ENCODE measurements at places on chromosomes 5 and 9. TPM values are rescaled to one million over a fixed set of nuclear protein-coding genes. Genes with fewer than 3 reads are reported as not detected.

DNA sequence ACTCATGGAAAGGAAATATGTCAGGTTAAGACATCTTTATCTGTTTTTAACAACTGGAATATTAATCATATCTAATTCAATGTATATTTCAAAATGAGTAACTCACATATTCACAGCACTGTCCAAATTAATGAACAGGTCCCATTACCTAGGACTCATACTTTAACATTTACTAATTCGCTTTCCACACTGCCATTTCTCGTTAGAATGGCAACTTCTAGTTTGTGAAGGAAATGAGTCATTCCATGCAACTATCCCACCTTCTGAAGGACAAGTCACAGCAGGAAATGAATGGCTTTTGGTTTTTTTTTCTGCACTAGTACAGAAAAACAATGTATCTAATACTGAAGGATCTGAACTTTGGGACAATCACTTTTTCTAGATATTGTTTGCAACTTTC, 24.6 kb upstream of the IFNK start:
- no peaks in the 10 kb centered on the region for H3K27me3 ChIP-seq
- no peaks in the 10 kb centered on the region for H3K36me3 ChIP-seq
- no peak for DNase-seq
- no peak overlapping the region for H3K27ac ChIP-seq
- H3K4me1 ChIP-seq: peaks cover 7% of the 10 kb centered on the region

GRCh38 chr9:99826579-99826978, 4.9 kb downstream of the NR4A3 start:
- no peak for DNase-seq
- peaks cover 44% of the 10 kb centered on the region for H3K27me3 ChIP-seq
- peaks cover 37% of the 10 kb centered on the region for H3K4me1 ChIP-seq
- no peak overlapping the region for H3K27ac ChIP-seq

GRCh38 chr5:66307647-66308241, 163.6 kb downstream of the SREK1 start:
- no peaks in the 10 kb centered on the region for H3K27me3 ChIP-seq
- no peak overlapping the region for H3K27ac ChIP-seq
- H3K36me3 ChIP-seq: no peaks in the 10 kb centered on the region
- peaks cover 7% of the 10 kb centered on the region for H3K4me1 ChIP-seq
- no peak overlapping the region for H3K4me3 ChIP-seq

- H3K4me3 ChIP-seq: no peak overlapping the region
- DNase-seq: no peak
- no peaks in the 10 kb centered on the region for H3K36me3 ChIP-seq
- H3K27ac ChIP-seq: no peak overlapping the region
- H3K4me1 ChIP-seq: no peaks in the 10 kb centered on the region
These were observed 47.0 kb downstream of the SH3GL2 start for GRCh38 chr9:17625644-17626388.

- H3K36me3 ChIP-seq: no peaks in the 10 kb centered on the region
- H3K4me1 ChIP-seq: no peaks in the 10 kb centered on the region
- H3K27me3 ChIP-seq: no peaks in the 10 kb centered on the region
- H3K4me3 ChIP-seq: no peak overlapping the region
- no peak for DNase-seq
- H3K27ac ChIP-seq: no peak overlapping the region
These were observed 703.5 kb upstream of the WWC1 start for GRCh38 chr5:167587772-167588437.

DNA sequence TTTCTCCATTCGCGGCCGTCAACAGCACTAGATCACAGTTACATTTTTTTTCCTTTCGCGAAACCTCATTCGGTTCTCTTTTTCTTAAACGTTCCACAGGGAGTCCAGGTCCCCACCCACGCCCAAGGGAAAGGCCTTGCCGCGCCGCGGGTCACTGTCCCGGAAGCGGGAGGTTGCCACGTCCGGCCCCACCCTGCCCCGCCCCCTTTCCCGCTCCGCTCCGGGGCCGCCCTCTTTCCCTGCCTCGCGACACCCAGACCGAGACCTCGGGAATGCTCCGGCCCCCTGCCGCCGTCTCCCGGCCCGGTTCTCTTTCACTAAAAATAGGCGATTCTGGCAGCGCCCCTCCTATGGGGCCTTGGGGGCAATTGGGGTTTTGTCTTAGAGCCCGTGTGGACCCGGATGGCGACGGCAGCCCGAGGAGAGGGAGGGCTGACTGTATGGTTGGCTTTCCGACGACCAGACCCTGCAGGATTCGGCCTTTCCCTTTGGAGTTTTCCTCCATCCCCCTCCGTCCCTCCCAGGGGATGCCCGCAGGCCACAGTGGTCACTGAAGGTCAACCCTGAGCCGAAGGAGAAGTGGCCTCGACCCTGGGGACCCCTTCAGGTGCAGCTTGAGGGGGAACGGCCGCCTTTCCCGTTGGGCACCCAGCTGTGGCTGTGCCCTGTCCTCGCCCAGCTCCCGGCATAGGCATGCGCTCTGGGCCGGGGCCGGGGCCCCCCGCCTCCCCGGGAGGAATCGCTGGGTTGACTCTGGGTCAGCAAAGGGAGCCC, 2.8 kb upstream of the RACK1 start:
- H3K36me3 ChIP-seq: peaks cover 7% of the 10 kb centered on the region
- peak overlapping the region; percentile 84 for H3K4me3 ChIP-seq
- DNase-seq: peak; percentile 91

- no peaks in the 10 kb centered on the region for H3K27me3 ChIP-seq
- H3K4me3 ChIP-seq: no peak overlapping the region
- no peak overlapping the region for H3K27ac ChIP-seq
- peaks cover 4% of the 10 kb centered on the region for H3K4me1 ChIP-seq
- no peaks in the 10 kb centered on the region for H3K36me3 ChIP-seq
These were observed 5.0 kb upstream of the ZNF462 start for GRCh38 chr9:106857811-106858470.

DNA sequence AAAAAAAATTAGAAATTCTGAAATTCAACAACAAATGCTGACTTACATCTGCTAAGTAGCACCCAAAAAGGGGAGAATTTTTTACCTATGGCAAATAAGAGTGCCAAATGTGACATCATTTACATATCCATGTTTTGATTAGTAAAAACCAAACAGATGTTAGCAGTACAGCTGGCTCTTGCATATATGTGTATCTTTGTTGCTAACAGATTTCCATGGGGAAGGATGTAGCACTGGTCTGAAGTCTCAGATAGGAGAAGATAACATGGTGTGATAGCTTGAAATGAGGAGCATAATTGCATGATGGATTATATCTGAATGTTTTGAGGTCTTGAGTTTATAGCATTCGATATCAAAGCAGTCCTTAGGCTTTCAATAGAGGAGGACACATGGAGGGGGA, 17.5 kb downstream of the PIK3R1 start:
- no peak overlapping the region for H3K4me3 ChIP-seq
- no peaks in the 10 kb centered on the region for H3K27me3 ChIP-seq
- DNase-seq: no peak
- H3K36me3 ChIP-seq: peaks cover 13% of the 10 kb centered on the region
- peaks cover 24% of the 10 kb centered on the region for H3K4me1 ChIP-seq
- no peak overlapping the region for H3K27ac ChIP-seq

GRCh38 chr5:141514330-141515133, 25.7 kb downstream of the PCDHGC5 start:
- H3K4me1 ChIP-seq: peaks cover 50% of the 10 kb centered on the region
- peak overlapping the region; percentile 57 for H3K4me3 ChIP-seq
- no peak for DNase-seq
- H3K36me3 ChIP-seq: peaks cover 2% of the 10 kb centered on the region
- H3K27ac ChIP-seq: peak overlapping the region; percentile 85

- DNase-seq: no peak
- H3K4me1 ChIP-seq: no peaks in the 10 kb centered on the region
- H3K4me3 ChIP-seq: no peak overlapping the region
- no peak overlapping the region for H3K27ac ChIP-seq
- H3K36me3 ChIP-seq: no peaks in the 10 kb centered on the region
These were observed 490.0 kb upstream of the COX7C start for GRCh38 chr5:86127696-86128095.

DNA sequence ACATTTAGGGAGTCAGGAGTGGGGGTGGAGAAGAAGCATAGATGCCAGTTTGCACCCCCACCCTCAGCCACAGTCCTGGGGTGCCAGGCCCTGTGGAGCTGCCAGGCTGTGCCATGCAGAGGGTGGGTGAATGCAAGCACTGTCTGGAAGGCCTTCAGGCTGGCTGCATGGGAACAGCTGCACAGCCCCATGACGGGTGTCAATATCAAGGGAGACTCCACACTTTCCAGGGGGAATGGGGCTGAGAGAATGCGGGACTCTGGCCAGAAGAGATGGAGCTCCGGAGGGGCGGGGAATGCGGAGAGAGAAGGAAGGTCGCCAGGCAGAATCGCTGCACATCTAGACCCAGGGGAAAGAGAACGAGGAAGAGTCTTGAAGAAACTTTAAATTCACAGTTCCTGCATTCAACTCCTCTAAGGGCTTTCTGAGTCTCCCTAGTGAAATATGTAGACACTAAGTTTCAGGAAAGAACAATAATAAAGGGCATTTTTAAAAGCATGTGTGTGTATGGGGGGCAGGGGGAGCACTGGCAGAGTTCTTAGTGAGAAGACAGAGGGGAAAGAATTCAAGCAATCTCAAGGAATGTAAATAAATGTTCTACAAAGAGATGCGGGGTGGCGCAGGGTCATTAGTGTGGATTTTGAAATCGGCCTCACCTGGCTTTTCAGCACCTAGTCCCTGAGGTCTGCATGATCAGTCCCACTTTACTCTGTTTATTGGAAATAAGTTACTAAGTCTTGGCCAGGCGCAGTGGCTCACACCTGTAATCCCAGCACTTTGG, 59.1 kb downstream of the BOD1 start:
- H3K4me1 ChIP-seq: no peaks in the 10 kb centered on the region
- H3K27ac ChIP-seq: no peak overlapping the region
- no peaks in the 10 kb centered on the region for H3K27me3 ChIP-seq
- H3K4me3 ChIP-seq: no peak overlapping the region
- H3K36me3 ChIP-seq: no peaks in the 10 kb centered on the region

GRCh38 chr5:132549576-132549975, 6.3 kb upstream of the IL5 start:
- no peak for DNase-seq
- no peaks in the 10 kb centered on the region for H3K36me3 ChIP-seq
- no peak overlapping the region for H3K4me3 ChIP-seq
- H3K27ac ChIP-seq: no peak overlapping the region
- H3K4me1 ChIP-seq: no peaks in the 10 kb centered on the region

GRCh38 chr5:138354387-138354786, 1.9 kb downstream of the KDM3B start:
- no peak for DNase-seq
- no peak overlapping the region for H3K27ac ChIP-seq

DNA sequence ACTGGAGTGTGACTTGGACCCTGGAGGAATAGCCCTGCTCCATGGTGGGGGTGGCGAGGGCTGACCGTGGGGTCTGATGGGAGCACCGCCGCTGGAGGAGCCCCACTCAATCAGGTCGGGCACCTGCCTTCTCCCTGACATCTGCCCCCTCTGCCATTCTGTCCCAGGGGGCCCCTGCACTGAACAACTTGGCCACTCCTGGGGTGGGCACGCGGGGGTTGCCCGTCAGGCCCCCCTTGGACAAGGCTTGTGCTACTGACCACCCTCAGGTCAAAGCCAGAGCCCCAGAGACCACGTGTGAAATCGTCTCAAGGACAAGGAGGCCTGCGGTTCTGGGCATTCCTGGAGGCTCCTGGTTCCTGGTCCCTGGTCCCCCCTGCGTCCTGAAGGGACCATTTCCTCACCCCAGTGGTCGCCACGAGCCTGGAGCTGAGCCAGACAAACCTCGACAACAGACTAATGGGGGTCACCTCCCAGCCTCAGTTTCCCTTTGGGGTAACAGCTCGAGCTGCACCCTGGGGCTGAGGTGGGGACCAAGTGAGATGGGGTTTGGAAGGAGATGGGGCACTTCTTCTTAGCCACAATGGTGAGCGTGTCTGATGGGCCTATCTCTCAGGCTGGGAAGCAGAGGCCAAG, 73.4 kb upstream of the RNU6ATAC start:
- H3K4me3 ChIP-seq: no peak overlapping the region
- H3K36me3 ChIP-seq: no peaks in the 10 kb centered on the region
- no peak overlapping the region for H3K27ac ChIP-seq
- no peaks in the 10 kb centered on the region for H3K27me3 ChIP-seq
- peak; percentile 59 for DNase-seq
- no peaks in the 10 kb centered on the region for H3K4me1 ChIP-seq

- no peak overlapping the region for H3K27ac ChIP-seq
- H3K36me3 ChIP-seq: no peaks in the 10 kb centered on the region
- no peak overlapping the region for H3K4me3 ChIP-seq
- H3K4me1 ChIP-seq: no peaks in the 10 kb centered on the region
- DNase-seq: no peak
- no peaks in the 10 kb centered on the region for H3K27me3 ChIP-seq
These were observed 146.5 kb downstream of the MEF2C start for GRCh38 chr5:88736494-88736893.

DNA sequence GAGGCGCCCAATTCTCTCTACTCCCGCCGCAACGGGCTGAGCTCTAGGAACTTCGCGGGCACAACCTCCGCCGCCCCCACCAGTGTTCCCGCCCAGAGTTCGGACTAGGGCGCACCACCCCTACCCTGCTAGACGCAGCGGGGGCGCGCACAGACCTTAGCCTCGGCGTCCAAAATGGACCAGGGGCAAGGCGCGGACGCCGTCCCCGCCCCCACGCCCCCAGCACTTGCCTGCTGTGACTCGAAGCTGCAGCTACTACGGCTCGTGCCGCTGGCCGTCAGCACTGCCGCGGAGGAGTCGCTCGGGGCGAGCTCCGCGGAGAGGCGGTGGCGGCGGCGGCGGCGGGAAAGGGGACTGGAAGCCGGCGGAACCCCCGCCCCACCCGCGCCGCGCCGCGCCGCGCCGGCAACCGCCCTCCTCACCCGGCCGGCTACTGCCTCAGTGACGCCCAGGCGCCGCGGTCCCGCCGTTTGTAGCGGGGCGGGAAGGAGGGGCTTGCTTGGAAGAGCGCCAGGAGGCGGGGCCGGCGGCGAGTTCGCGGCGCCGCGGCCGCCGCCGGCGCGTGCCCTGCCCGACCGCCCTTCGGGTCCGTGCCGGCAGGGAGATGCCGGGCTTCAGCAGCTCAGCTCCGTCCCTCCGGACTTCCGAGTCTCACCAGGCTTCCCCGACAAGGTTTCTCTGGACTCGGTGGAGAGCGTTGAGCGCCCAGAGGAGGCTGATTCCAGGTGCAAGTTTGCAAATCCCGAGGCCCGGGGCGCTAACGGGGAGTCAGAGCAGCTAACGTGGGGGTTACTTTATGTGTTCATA, 4.5 kb downstream of the ELAVL2 start:
- no peaks in the 10 kb centered on the region for H3K36me3 ChIP-seq
- H3K4me1 ChIP-seq: peaks cover 23% of the 10 kb centered on the region
- H3K4me3 ChIP-seq: peak overlapping the region; percentile 47
- DNase-seq: no peak

GRCh38 chr9:84486663-84487062, 146.1 kb upstream of the SLC28A3 start:
- H3K36me3 ChIP-seq: no peaks in the 10 kb centered on the region
- H3K4me1 ChIP-seq: no peaks in the 10 kb centered on the region
- H3K27ac ChIP-seq: no peak overlapping the region
- H3K4me3 ChIP-seq: no peak overlapping the region
- H3K27me3 ChIP-seq: no peaks in the 10 kb centered on the region

Gene SLC6A7
- total RNA-seq: not detected

Gene GALNT12
- total RNA-seq: 18.2 TPM

Gene C5orf58
- total RNA-seq: not detected

Gene ORM2
- 5.5 TPM for total RNA-seq

Data from upper lobe of left lung (tissue), 6 donors.